Dermis blood vessel endothelial cell (primary cell): ENCODE measurements at places on chromosomes 12 and 14.

- DNase-seq: no peak
Observed at GRCh38 chr14:45361727-45362126, 108.7 kb upstream of the MIS18BP1 start.

DNA sequence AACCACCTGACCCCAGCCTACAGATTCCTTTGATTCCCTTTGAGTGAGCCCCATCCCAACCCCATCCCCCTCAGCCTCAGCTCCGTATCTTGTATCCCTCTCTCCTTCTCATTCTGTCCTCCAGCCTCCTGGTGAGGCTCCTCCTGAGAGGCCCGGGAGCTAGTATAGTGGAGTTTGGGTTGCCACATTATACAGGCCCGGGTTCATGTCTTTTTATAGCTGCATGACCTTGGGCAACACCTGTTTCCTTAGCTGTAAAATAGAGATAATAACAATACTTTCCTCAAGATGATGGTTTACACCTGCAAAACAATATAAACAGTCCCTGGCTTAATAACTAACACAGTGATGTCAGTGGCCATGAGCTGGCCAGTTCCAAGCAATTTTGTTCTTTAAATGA lies 89.8 kb downstream of the STAB2 start:
- DNase-seq: peak; percentile 6

GRCh38 chr12:122104844-122105243 lies 26.3 kb downstream of the MLXIP start:
- peak; percentile 56 for DNase-seq

DNA sequence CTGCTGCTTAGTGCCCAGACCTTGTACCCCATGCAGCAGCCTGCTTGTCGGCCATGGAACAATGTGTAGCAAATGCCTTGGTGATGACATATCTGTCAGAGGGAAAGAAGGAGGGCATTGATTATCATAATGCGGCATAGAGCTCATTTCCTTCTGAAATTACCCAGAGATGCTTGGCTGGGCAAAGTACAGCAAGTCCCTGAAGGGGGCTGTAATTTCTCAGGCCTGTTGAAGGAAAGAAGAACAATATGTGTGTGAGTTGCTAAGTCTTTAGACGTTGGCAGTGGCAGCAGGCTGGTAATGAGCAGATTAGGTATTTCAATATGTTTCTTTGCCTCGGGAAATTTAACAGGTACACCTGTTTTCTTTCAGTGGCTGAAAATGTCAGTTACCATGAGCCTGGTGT lies 128.6 kb downstream of the CRADD start:
- DNase-seq: peak; percentile 49

- no peak for DNase-seq
Observed at GRCh38 chr12:6444031-6444430, 724 bp upstream of the CD27 start.

DNA sequence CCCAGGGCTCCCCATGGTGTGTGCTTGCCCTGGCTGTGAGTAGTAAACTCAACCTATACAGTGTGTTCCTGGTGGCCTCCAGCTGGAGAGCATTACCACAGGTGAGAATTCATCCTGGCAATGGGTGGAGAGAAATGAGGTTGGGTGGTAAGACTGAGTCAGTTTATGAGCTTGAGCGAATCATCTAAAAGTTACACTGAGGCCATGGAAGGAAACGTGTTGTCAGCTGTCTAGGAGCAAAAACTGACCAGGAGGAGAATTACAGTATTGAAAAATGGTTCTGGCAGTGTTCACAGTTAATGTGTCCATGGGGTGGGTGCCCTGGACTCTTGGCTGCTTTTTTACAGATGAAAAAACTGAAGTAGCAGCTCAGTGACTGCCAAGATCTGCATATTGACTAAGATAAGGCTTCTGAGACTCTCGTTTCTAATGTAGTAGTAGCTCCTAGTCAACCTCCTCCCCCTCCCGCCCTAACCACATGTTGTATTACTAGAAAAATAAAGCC lies 202.0 kb upstream of the AMIGO2 start:
- no peak for DNase-seq

- DNase-seq: peak; percentile 97
Observed at GRCh38 chr14:54364555-54365415, 32.0 kb upstream of the CDKN3 start.

DNA sequence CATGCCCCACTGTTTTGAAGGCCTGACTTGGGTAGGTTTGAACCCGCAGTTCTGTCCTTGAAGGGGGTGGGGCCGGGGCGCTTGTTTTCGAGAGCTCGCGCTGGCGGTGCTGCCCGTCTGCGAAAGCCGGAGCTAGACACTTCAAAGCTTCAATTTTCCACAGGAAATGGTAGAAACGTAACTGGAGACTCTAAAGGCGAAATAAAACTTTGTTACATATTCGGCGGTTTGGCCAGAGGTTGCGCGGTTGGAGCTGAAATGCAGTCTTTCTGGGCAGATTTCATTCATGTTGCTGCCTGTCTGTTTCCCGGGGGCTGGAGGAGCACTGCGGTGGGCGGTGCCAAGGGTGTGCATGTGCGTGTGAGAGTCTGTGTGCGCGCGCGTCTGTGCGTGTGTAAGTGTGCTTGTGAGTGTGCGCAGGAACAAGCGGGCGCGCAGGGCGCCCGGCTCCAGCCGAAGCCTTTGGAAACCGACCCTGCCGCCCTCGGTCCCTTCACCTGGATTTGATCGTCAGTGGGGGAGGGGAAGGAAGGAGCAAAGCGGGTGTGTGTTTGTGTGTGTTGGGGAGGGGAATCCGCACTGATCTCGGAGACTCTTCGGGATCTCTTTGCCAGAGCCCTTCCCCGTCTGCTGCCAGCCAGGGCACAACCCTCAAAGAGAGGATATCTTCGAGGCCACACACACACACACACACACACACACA lies 227.7 kb upstream of the CRY1 start:
- peak; percentile 11 for DNase-seq

DNA sequence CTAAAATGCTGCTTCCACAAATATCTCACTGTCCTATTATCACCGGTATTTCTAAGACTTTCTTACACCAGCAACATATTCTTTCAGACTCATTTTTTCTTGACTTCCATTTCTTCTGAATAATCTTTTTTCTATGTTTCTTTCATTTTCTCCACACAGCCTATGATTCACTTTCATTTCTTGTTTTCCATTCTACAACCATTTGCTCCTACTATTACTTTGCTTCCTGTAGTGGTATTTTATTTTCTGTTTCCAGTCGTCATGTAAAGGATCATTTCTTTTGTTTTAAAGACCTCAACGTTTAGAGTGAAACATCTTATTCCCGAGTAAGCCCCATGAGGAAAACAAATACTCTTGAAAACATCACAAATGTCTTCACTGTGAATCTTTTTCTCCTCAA lies 182.2 kb upstream of the MDGA2 start:
- DNase-seq: no peak

GRCh38 chr12:75641031-75641780 lies 129.8 kb upstream of the KRR1 start:
- peak; percentile 36 for DNase-seq

DNA sequence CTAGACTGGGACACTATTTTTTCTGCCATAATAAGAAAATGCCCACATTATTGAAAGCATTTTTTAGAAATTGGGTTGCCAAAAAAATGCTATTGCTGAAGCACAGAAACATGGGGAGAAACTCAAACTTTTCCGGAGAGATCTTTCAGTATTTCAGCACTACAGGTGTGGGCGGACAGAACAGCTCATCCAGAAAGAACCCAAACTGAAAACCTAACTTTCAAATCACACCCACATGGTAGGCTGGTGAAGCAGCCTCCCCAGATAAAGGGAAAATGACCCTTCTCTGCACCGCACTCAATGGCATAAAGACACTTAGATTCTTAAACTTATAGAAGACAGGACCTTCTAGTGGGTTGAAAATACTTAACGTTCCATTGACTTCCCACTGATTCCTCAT lies 62.3 kb upstream of the TMPO start:
- no peak for DNase-seq

GRCh38 chr12:2118061-2118460 lies 65.3 kb downstream of the CACNA1C start:
- no peak for DNase-seq

GRCh38 chr14:31834616-31835015 lies 242.5 kb upstream of the ARHGAP5 start:
- DNase-seq: peak; percentile 75

- peak; percentile 26 for DNase-seq
Observed at GRCh38 chr12:2163177-2163941, 110.6 kb downstream of the CACNA1C start.

DNA sequence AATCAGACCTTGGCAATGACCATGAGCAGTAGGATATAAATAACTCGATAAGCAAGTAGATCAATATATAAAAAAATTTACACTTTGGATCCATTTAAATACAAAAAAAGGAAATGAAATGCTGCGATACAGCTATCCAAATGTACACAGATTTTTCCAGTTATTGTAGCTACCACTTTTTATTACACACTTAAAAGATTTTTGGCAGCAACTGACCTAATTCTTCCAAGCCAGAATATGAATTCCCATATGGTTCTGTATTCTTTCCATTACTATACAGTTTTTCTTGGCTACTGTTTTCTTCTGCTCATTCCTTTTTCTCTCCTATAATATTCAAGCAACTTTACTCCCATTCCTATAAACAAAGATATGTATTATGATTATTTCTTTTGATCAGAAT lies 52.2 kb downstream of the TMTC1 start:
- no peak for DNase-seq

- DNase-seq: peak; percentile 86
Observed at GRCh38 chr14:51653079-51653774, 1.5 kb downstream of the FRMD6 start.

- DNase-seq: no peak
Observed at GRCh38 chr14:24789378-24789884, 155.4 kb upstream of the GZMB start.

DNA sequence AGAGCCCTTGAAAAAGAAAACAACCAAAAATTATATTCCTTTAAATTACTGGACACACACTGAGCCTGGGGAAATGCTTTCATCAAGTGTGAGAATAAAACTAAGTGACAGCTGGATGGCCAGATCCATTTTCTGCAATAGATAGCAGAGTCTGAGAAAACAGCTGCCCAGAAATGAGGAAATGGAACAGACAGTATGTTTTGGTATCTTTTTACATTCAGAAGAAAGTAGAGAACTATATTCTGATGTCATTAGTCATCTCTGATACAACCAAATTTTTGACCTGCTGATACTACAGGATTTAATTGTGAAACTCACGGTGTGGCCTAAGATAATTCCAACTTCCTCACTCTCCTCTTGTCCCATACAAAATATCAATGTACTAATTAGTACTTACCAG lies 78.2 kb downstream of the HMGA2 start:
- DNase-seq: no peak

GRCh38 chr12:21912318-21912717 lies 28.9 kb downstream of the ABCC9 start:
- no peak for DNase-seq
